ENCODE measurements at places on chromosomes 3 and 15. TPM values are rescaled to one million over a fixed set of nuclear protein-coding genes. Genes with fewer than 3 reads are reported as not detected.

NCK1 gene
- 39.2 TPM for total RNA-seq

SAMMSON gene
- total RNA-seq: not detected

PIGZ gene
- 2.6 TPM for total RNA-seq

CDAN1 gene
- 23.8 TPM for total RNA-seq

HIGD2B gene
- total RNA-seq: not detected

LRRC31 gene
- not detected for total RNA-seq

FBXL22 gene
- total RNA-seq: 0.81 TPM

SLC22A14 gene
- total RNA-seq: not detected

SLC28A1 gene
- total RNA-seq: not detected

MAP1A gene
- 9.8 TPM for total RNA-seq

TMEM43 gene
- total RNA-seq: 42.0 TPM

PRSS50 gene
- total RNA-seq: not detected

Data from activated CD4-positive, alpha-beta T cell treated with anti-CD3 and anti-CD28 coated beads, Interleukin-2, amount 10 ng/mL, durations not matched to agents 7 days and 5 days (primary cell).